ENCODE measurements at places on chromosomes 7 and 10. TPM values are rescaled to one million over a fixed set of nuclear protein-coding genes. Genes with fewer than 3 reads are reported as not detected.

The HOXA2 gene
- total RNA-seq = 0.81 TPM

DNA sequence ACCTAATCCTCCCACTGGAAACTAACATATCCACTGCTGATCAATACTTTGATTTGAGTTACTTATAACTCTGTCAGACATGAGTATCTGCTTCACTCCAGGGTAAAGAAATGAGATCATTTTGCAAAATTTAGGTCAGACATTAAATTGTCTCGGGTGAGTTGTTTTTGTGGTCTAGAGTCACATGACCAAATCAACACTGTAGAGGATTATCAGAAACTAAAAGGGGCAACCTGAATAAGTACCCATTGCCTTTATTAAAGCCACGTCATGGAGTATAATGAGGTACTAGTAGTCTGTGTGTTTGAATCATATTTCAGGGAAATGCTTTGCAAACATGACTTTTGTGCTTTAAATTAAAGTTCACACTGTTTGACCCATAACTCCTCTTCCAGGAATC, 107.7 kb upstream of the ADO start:
- DNase-seq = no peak

- DNase-seq = no peak
These were observed 2.8 kb downstream of the MPP7 start for GRCh38 chr10:28300027-28300426.

The PRR15 gene
- 1.4 TPM for total RNA-seq

- DNase-seq = peak; percentile 26
These were observed 44.5 kb downstream of the ICA1 start for GRCh38 chr7:8217200-8218068.

DNA sequence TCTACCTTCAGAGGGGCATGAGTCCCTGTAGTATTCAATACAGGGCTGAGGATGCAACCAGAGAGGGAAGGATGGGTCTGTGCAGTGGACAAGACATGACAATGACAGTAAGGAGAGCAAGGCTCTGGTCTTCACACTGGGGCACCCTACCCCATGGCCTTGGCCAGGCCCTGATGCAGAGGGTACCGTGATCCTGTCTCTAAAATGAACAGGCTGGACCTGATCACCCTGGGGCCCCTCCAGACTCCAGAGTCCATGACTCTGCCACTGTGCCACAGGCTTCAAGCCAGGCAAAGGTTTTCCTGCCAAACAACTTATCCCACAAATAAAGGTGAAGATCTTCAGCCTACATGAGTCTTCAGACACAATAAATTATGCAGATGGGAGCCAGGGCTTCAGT, 4.9 kb downstream of the MAT1A start:
- DNase-seq = no peak

GRCh38 chr7:36538126-36538525, 148.5 kb downstream of the ANLN start:
- DNase-seq = no peak

DNA sequence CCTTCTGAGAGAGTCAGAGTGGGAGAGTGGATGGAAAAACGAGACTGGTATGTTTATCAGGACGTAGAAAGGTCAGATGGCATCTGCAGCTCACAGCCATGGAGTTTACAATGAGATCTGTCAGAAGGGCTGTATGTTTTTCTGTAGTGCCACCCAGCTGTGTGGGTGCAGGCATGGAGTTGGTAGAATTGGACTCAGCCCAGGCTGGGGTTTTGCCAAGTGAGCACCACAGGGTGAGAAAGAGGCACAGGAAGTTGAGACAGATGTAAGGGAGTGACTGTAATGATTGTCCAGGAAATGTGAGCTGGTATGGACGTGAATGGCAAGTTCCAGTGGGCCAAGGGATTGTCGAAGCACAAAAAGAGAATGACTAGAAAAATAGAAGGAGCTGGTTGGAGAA, 9.1 kb upstream of the ZYX start:
- peak; percentile 51 for DNase-seq

All from adrenal gland (tissue), 19 donors.